CD8-positive, alpha-beta memory T cell (primary cell): ENCODE measurements at places on chromosomes 2 and 18.

- no peak for DNase-seq
Measured at GRCh38 chr18:60698901-60699300, 326.3 kb upstream of the MC4R start.

- no peak for DNase-seq
Measured at GRCh38 chr2:31269087-31269486, 35.1 kb downstream of the EHD3 start.

DNA sequence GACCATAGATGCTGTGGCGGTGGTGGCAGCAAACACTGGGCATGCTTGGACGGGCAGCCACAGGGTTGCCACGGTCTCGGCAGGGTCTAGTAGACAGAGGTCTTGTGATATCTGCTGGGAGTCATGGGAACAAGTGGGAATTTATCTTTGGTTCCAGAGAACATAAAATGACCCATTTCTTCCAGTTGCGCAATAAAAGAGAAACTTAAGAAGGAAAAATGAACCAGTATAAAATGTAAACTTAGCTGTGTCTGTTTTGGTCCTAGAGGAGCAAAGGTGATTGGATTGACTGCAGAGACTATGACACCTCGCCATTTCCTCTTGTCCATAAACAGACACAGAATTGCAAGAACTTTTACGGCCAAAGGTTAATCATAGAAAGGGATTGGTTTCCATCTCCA, 132.6 kb upstream of the RBBP8 start:
- DNase-seq, result no peak

DNA sequence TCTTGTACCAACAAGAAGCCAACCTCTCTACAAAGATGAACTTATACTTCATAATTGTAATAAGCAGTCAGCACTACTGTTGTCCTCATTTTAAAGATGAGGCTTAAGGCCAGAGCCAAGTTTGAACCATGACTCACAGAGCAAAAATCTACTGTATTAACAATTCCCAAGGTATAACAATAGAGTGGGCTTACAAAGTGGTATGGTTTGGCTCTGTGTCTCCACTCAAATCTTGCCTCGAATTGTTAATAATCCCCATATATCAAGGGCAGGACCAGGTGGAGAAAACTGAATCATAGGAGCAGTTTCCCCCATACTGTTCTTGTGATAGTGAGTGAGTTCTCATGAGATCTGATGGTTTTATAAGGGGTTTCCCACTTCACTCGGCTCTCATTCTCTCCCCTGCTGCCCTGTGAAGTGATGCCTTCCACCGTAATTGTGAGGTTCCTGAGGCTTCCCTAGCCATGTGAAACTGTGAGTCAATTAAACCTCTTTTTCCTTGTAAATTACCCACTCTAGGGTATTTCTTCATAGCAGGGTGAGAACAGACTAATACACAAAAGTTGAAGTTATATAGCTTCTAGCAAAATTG, 19.5 kb downstream of the MRPL44 start:
- no peak for DNase-seq

DNA sequence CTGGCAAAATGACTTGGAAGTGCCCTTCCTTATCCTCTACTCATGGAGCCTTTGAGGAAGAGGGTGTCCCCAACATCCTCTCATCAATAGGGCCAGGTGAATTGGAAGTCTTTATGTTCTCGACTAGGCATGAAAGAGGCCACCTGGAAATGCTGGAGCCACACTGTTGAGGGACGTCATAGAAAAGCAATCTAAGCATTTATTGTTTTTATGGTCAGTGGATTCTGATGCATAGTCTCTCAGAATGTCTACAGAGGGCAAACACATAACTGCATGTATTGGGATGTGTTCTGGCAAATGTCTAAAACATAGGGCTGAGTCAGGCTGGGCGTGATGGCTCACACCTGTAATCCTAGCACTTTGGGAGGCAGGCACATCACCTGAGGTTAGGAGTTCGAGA, 246.6 kb upstream of the SP5 start:
- no peak for DNase-seq

GRCh38 chr2:164890544-164890943, 48.9 kb upstream of the COBLL1 start:
- DNase-seq, result no peak

DNA sequence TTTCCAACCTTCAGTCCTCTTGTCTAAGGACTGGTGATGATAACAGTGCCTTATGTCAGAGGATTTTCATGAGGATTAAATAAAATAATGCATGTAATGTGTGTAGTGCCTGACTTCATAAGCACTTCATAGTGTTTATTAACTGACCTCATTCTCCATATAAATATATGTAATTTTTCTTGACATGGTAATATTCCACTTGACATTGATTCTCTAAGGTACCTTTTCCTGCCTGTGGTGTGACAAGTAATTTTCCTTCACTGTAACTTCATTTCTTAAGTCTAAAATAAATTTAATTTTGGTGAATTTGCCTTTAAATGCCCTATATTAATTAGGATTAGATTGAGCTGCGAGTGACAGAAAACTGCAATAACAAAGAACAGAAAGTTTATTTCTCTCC, 27.3 kb downstream of the SLC20A1 start:
- DNase-seq, result no peak

- DNase-seq, result no peak
Measured at GRCh38 chr2:74945788-74946331, 12.6 kb upstream of the POLE4 start.

GRCh38 chr2:215530191-215530968, 94.5 kb upstream of the FN1 start:
- DNase-seq, result no peak

DNA sequence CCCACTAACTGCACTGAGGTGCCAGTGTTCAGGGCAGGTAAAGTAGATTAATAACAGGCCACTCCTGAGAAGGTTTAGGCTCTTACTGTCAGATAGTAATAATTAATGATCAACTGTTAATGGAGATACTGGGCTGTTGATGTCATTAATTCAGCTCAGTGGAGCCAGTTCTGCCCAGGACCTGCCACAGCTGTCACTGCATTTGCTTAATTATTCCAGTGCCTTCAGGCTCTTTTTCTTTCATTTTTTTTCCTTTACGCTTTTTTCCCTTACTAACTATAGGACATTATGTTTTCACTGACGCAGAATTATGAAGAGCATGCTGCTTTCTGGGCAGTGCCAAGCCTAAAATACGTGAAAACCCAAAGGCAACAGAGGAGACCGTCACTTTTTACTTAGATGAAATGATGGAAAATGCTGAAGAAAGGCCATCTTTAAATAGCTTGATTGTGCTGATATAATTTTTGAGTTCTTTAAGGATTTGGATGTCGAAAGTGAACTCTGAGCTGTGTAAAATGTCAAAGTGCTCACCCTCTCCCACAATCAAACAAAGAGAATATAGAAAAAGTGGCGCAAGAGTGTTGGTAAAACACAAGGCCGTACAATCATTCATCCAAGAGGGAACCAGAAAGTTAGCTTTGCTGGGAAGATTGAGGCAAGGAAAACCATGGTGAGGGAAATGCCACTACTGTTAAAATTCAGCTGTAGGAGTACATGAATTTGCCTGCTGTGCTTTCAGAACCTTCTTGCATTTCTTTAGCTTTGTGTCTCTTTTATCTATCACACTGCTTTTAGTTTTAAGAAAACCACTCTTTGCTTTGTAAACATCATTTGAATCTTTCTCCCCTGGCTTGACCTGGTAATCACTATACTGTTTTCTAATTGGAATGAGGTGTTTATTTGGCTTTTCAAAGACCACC, 192.0 kb upstream of the ZEB2 start:
- DNase-seq, result no peak
